ENCODE measurements at places on chromosomes 5 and 9.

GRCh38 chr9:99405359-99405758, 183.3 kb downstream of the SEC61B start:
- no peak for DNase-seq

GRCh38 chr9:116417464-116417863, 263.9 kb downstream of the PAPPA start:
- DNase-seq: no peak

- no peak for DNase-seq
Measured at GRCh38 chr5:113748403-113748802, 234.9 kb downstream of the YTHDC2 start.

DNA sequence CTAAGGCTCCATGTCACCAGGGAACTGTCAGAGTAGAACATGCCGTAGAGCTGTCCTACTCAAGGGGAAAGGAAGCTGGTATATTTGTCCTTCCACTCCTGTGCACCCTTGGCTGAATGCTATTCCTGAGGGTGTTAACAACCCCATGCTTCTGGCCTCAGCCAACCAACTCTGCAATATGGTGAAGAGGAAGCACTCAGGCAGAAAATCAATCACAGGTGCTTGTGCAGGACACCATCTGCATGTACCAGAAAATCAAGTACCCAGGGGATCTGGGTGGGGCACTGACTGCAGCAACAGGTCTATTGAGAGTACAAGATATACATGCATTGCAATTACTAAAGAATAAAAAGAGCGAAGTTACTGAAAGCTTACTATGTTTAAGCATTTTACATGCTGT, 51.4 kb upstream of the NEK6 start:
- DNase-seq: no peak

DNA sequence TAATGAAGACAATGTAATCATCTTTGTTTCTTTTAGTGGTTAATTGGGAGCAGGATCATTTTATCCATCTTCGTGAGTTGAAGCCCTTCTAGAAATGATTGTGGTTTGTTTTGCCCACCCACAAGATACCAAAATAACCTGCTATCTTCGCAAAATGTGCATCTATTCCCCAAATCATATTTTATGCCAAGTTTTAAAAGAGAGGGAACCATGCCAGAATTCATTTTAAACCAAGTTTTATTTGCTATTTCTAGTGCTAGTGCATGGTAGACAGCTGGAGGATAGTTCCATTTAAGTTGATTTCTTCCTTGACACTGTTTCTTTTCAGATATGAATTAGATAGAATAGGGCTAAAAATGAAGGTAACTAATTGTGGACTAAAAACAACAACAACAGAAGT, 104.2 kb downstream of the RAB3C start:
- no peak for DNase-seq

DNA sequence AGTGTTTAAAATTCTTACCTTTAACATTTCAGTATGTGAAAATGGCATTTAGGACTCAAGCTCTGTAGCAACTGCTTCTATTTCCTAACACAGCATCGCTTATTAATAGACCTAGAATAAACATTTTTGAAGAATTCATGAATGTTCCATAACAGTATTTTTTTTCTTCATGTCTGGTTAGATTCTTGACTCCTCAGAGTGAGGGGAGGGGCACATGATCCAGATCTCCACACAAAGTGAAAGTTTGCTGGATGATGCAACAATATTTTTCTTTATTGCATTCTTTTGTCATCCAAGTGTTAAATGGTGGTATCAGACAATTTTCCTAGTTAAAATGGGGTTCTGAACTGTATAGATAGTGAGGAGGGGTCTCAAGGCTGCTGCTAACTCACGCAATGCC, 130.8 kb upstream of the MAN2A1 start:
- no peak for DNase-seq

DNA sequence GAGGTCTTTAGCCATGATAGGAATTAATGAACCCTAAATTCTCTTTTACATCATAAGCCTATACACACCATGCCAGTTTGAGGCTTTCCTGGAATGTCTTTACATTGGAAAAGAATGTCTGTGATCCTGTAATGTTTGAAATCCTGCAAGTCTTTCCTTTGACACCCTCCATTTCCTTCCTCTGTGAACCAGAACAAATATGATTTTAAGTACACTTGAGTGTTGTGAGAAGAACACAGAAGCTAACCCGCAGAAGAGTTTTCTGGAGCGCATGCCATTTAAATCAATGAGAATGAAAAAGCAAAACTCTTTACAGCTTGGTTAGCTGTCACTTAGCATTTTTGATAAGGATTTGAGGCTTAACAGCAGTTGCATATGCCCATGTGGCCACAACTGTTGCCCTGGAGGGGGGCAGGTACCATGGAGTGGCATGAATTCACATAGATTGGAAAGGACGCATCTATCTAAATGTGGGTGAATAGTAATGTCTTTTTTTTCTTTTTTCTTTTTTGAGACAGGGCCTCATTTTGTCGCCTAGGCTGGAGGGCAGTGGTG, 372.6 kb downstream of the KDM4C start:
- DNase-seq: no peak

DNA sequence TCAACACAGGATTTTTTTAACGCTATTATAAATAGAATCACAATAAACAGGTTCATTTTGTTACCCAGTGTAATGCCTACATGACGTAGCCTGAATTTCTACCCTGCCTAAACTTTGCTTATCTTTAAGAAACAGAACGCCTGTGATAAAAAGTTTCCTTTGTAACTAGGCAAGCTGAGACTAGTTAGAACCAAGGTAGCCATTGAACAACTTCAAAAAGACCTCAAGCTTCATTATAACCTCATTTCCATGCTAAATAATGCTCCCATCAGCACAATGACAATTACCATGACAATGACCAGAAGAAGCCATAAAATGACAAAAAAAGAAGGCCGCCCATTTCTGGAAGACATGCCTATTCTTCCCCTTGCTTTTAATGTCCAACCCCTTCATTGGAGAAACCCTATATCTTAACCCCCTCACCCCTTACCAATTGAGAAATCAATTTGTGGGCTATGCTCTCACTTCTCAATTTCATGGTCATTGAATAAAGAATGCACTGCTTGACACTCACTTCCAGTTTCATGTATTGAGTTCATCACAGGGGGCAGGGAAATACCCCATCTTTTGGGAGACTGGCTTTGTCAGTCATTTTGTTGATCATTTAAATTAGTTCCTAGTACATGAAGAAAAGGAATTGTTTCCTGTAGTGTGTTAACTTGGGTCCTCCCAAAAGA, 276.8 kb downstream of the MCTP1 start:
- DNase-seq: no peak

DNA sequence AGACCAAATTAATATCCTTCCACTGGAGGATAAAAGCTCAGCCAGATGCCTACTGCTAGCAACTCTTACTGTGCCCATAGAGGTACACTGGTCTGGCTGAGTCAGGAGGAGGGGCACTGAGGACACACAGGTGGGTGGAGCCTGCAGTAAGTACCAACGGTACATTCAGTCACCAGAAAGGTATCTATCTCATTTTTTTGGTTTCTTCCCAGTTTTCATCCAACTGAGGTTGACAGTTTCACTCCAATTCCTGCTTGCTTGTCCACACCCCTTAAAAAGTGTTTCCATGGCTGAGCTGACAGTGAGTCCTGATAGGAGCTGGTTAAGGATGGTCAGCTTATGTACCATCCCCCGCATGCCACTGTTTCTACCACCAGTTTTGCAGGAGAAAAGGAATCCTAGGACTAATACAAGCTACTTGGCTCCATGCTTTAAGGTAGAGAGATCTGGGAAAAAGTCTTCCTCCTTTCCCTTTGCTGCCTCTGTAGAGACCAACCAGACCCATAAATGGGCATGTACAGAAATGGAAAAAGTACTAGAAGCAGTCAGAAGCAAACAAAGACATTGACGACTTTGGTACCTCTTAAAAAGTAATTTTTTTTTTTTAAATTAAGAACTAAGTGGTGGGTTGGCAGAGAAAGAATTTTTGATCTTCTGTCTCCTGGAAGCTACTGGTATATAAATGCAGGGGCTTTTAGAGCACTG, 3.2 kb downstream of the ELL2 start:
- no peak for DNase-seq

- DNase-seq: no peak
Measured at GRCh38 chr9:131178926-131179325, 53.5 kb downstream of the NUP214 start.

GRCh38 chr5:15573590-15573989, 73.6 kb downstream of the FBXL7 start:
- no peak for DNase-seq

- no peak for DNase-seq
Measured at GRCh38 chr5:123438902-123439301, 15.7 kb upstream of the CEP120 start.

DNA sequence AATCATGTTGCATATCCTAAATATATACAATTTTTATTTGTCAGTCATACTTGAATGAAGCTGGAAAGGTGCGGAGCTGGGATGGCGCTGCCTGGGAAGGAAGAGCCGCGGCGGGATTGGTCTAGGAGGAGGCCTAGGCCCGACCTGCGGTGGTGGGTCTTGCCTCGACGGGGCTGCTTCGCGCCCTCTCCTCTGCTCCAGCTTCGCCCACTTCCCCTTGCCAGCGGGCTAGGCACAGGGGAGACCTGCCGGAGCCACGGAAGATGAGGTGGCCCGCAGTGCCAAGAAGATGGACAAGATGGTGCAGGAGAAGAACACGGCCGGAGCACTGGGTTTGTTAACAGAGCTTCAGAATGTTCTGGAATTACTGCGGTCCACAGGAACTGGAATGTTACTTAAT, 28.5 kb upstream of the CTSV start:
- DNase-seq: no peak
